ENCODE measurements at places on chromosomes 12 and 14.
A peak's percentile ranks its signal among the peaks of the same experiment; 100 is the strongest.

- no peak for DNase-seq
Observed at GRCh38 chr14:87705439-87705896, 287.5 kb downstream of the GALC start.

GRCh38 chr12:64625243-64626077 is 15.2 kb downstream of the RASSF3 start:
- no peak for DNase-seq

DNA sequence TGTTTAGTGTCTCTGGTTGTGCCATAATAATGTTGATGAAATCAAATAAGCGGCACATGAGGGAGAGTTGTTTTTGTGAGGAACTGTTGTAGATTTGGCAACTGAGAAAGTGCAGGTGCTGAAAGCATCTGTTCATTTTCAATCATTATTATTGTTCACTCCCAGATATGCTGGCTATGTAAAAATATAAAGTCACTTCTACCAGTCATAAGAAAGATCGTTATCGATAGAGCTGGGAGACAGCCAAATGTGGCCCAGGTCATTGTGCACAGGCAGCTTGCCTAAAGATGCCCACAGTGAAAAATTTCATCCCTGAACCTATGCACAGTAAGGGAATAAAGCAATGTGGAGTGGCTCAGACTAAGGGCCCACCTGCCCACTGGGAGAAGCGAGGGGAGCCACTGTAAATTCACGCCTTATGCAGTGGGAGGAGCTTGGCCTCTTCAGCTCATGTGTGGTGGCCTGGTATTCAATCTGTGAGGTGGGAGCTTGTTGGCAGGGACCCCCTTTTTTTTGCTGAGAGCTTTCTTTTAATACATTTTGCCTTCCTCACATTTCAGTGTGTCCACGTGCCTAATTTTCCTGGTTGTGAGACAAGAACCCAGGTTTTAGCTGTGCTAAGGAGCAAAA is 1490.8 kb upstream of the TMEM132C start:
- DNase-seq, result peak; percentile 50

DNA sequence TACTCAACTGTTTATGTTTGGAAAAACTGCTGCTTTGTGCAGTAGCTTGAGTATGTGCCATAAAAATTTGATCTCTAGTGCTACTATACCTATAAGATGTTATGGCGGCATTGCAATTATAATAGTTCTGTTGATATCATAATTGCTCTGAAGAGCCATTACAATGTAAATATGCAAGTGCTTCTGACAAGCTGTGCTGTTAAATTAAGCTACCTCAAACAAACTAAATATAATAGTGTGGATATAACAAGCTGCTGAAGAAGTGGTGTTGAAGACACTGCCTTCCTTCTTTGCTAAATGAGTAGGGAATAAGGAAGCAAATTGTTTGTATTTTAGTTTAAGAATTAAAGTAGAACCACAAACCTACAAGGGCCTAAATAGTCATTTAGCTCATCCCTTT is 301.0 kb upstream of the MIS18BP1 start:
- peak; percentile 89 for DNase-seq

DNA sequence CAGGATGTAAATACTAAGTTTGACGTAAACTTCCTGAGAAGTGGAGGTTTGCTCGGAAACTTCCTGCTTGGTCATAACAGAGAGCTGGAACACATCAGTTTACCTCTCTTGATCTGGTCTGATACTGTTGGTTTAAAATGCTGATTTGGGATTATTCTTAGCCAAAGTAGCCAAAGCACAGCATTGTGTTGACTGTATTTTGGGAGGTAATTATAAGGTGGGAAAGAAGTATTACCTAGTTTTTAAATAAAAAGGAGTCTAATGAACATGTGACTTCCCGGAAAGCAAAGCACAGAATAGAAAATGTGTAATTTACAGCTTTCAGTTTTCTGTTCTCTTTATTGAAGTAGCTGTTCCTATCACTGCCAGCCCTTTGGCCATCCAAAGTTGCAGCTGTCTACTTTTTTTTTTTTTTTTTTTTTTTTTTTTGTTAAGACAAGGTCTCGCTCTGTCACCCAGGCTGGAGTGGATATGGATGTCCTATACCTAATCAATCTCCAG is 52.2 kb upstream of the SRP54 start:
- no peak for DNase-seq

DNA sequence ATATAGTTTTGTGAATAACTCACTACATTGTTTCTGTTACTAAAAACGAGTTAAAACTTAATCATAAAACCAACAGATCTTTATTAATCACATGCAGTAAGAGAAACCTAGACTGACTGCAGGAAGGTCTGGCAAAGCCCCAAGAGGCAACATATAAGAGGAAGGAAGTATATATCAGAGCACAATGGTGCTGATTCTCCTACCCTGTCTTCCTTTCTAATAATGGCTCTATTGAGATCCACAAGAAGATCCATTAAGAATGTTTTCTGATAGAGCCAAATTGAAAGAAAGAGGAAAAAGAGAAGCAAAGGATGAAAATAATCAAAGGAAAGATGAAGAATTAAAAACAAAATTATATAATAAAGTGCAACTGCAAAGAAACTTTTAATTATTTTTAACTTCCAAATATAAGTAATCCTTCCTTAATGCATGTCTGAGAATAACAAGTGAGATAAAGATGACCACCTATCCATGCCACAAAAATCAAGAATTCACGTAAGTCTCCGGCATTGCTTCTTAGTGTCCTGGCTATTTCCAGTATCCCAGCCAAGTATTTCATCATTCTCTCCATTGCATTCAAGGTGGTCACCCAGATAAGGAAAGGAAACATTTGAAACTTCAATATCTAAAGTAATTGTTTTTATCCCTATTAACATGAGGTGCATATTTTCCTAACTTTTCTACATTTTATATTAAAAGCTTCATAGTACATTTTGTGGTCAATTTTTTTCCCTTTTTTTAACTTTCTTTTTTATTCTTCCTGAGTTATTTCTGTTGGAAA is 62.2 kb downstream of the SOX5 start:
- no peak for DNase-seq

GRCh38 chr14:52852810-52853521 is 61.6 kb upstream of the GNPNAT1 start:
- DNase-seq, result peak; percentile 95

GRCh38 chr12:88882662-88883061 is 302.4 kb upstream of the KITLG start:
- no peak for DNase-seq

- DNase-seq, result no peak
Observed at GRCh38 chr12:54042970-54043853, 10.4 kb downstream of the HOXC5 start.

DNA sequence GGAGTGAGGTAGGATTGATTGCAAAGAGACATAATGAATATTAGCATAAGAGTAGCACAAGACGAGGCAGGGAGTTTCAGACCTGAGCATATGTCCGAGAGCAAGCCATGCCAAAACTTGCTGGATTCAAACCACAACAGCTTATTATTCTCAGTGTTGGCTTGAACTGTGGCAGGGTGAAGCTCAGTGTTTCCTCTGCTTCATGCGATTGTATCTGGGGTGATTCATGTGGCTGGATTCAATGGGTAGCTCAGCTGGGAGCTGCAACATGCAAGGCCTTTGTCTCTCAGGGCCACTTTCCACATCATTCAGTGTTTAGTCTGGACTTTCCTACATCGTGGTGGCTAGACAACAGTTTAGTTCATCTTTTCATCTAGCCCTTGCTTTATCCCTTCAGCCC is 22.1 kb upstream of the E2F7 start:
- no peak for DNase-seq

DNA sequence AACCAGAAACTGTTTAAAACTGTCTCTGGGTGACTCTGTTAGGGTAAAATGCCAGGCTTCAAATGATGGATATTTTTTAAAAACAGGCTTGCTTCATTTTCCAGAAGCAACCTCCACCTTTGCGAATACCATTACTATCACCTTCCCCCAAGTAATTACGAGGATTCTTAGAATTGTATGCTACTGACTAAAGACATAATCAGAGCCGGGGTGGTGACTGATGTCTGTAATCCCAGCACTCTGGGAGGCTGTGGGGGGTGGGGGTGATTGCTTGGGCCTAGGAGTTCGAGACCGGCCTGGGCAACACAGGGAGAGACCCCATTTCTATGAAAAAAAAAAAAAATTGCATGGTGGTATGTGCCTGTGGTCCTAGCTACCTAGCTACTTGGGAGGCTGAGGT is 38.3 kb downstream of the FGD6 start:
- DNase-seq, result no peak

DNA sequence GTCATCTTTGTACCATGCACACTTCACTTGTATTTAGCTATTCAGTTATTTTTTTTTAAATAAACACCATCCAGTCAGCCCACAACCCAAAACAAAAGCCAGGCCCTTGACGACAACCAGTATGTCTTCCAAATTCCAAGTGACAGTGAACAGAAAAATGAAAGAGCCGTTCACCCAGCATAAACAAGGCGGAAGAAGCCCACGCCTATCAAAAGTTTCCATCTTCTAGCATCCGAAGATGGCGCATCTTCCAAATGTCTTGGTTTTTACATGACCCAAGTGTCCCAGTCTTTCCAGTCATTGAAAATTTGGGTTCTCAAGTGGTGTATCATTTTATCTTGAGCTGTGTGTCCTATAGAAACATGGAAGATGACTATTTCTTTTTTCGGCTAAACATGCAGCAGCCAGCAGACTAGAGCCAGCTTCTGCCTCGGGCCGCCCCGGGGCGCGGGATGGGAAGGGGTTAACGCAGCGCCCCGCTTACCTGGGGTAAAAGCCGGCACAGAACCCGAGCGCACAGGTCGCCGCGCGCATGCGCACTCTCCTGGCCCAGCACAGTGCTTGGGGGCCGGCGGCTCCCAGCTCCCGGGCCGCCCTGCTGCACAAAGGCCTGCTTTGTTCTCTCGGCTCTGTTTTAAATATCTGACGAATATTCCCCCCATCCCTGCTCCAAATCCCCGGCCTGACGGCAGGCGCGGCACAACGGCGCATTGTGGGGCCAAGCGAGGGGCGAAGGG is 164.8 kb downstream of the ZFP36L1 start:
- no peak for DNase-seq

- DNase-seq, result no peak
Observed at GRCh38 chr12:68959143-68959858, 26.3 kb upstream of the CPM start.

GRCh38 chr12:64826234-64826633 is 1.8 kb downstream of the TBC1D30 start:
- DNase-seq, result peak; percentile 70
